ENCODE measurements at places on chromosomes 16 and 17.

GRCh38 chr16:1631931-1632637 is 19.9 kb downstream of the CRAMP1 start:
- no peak for DNase-seq

- peak; percentile 82 for DNase-seq
Observed at GRCh38 chr16:86391984-86392383, 118.3 kb upstream of the FOXF1 start.

DNA sequence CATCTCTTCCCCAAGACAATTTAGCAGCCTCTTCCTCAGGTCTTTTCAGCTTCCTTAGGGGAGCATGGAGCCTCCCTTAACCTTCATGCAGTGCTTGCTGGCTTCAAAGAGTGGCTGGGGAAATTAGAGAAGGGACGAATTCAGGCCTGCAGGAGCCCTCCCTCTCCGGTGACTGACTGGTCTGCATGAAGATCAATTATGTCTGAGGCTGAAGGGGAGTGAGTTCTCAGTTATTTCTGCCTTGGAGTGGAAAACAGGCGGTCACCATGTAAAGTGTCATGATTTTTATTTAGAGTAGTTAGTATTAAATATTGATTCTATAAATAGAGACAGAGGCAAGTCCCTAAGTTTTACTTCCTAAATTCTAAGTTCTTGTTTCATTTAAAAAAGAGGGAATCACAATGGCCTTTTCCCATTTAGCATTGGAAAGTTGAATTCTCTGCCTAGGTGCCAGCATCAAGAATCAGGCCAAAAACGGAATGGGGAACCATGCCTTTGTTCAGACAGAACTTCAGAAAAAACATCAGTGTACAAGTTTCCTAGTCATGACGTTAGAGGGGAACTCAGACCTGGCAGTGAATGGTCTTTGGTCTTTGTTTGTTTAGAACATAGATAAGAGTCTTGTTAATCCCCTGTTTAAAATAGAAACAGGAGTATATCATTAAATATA is 4.4 kb downstream of the GABARAPL2 start:
- DNase-seq: no peak

- peak; percentile 66 for DNase-seq
Observed at GRCh38 chr17:57986841-57987580, 1.0 kb downstream of the VEZF1 start.

DNA sequence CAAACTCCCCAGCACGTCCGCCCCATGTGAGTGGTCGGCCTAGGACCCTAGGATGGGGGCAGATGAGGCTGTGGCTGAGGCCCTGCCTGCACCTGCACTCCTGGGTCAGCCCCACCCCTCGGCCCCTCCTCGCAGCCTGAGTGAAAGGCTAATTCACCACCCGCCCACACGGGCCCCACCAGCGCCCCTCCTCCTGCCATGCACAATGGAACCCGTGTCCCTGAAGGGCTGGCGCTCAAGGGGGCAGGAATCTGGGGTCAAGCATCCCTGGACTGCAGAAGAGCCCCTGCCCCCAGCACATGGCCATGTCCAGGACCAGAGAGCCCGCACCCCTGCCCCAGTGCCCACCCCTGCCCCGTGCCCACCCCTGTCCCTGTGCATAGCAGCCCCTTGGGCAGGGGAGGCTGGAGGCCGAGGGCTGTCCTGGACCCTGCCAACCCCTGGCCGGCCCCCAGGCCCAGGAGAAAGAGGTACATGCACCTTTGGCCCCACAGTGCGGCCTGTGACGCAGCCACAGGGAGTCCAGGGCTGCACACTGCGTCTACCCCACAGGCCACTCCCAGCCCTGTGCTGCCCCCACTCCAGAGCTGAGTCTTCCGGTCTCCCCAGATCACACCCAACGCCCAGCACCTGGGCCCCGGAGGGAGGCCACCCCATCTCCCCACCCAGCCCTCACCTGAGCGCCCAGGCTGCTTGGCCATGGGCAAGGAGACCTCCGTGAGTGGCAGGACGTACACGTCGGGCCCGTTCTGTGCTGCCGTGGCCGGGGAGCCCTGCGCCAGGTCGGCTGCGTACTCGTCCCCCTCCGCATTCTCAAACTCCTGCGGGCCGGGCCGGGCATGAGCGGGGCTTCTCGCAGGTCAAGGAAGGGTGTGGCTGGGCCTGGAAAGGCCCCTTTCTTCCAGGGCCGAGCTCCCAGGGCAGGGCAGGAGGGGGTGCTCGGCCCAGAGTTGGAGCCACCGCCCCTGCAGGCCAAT is 34.6 kb upstream of the PVALEF start:
- no peak for DNase-seq

GRCh38 chr17:28131599-28131998 is 89.1 kb downstream of the NLK start:
- no peak for DNase-seq

GRCh38 chr16:69526831-69527655 is 38.7 kb upstream of the NFAT5 start:
- DNase-seq: no peak

GRCh38 chr16:66271074-66272060 is 95.1 kb upstream of the CDH5 start:
- DNase-seq: no peak

GRCh38 chr17:2750721-2751120 is 1.3 kb upstream of the CCDC92B start:
- no peak for DNase-seq

DNA sequence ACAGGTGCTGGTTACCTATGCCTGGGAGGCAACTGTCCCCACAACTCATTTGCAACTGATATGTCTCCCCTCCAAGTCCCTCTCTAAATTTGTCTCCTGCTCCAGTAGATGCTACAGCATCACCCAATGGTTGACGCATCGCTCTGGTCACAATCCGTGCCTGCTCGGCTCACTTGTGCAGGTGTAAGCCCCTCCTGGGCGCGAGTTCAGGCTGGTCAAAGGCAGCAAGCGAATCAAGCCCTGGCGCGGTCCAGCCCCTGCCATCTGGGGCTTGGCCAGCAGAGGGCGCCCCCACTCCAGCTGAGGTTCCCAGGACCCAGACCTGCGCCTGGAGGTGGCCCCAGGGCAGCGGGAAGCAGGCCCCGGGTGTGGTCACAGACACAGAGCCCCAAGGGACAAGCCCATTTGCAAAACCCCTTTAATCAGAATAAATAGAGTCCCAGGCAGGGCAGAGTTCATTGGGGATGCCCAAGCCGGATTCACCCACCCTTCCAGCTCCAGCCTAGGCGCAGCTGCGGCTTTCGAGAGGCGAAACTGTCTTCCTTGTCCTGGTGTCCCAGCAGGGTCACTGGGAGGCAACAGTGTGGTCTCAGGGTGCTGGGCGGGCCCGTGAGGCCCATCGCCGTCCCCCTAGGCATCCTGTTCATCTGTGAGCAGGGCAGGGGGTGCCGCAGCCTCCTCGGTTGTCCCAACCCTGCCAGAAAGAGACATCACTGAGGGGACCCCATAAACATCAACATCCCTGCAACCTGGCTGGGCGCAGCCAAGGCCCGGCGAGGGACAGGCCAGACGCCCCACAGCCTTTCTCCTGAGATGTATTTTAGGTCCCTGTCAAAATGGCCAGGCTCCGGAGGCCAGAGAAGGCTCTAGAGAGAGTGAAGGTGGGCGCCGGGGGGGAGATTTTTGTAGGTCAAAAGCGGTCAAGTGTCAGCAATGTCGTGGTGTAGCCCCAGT is 15.8 kb downstream of the TMC6 start:
- peak; percentile 36 for DNase-seq

DNA sequence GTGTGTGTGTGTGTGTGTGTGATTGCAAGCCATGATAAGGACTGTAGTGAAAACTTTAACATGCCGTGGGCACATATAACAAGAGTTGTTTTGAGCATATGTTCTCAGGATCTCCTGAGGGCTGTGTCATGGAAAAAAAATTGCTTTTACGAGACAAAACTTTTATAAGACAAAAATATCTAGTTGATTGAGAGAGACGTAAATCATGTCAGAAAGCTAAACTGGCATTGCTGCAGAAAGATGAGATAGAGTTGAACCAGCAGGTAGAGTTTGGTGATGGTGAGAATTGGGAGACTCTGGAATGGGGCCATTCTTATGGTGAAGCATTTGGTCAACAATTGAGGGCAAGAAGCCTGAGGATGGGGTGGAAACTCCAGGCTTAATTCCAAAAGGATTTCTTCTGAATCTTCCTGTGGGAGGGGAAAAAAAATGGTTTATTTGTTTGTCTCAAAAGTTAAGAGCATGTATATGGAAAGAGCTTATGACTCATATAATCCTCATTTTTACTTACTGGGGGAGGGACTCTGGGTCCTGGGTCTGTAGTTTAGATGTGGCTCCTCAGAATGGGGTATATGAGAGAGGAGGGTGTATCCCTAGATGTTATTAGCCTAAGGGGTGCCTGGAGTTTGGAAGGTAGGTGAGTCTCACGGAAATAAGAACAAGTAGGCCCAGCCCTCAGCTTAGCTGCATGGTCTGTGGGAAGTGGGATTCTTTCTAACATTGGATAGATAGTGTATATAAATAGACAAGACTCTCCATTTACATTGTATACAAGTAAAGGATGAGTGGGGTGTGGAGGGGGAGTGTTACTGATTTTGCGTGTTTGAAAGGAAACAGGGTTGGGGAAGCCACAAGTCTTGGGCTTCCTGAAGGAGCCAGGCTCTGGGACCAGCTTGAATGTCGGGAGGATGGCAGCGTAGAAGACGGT is 7.1 kb downstream of the MINK1 start:
- no peak for DNase-seq

DNA sequence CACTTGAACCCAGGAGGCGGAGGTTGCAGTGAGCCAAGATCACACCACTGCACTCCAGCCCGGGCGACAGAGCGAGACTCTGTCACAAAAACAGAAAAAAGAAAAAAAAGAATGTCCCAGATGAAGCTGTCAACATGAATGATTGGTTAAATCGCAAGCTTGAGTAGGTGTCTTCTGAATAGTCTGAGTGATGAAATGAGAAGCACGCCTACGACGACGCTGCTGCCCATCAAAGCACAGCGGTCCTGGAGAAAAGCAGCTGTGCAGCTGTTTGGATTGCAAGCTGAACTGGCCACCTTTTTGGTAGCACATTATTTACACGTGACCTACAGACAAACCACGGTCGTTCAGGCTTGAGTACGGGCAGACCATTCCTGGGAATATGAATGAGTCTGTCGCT is 12.5 kb downstream of the ADCY9 start:
- no peak for DNase-seq
